ENCODE measurements at places on chromosomes 13 and 19. TPM values are rescaled to one million over a fixed set of nuclear protein-coding genes. Genes with fewer than 3 reads are reported as not detected.

- no peak for DNase-seq
These were observed 93.9 kb upstream of the SPATA13 start for GRCh38 chr13:24066405-24067295.

DNA sequence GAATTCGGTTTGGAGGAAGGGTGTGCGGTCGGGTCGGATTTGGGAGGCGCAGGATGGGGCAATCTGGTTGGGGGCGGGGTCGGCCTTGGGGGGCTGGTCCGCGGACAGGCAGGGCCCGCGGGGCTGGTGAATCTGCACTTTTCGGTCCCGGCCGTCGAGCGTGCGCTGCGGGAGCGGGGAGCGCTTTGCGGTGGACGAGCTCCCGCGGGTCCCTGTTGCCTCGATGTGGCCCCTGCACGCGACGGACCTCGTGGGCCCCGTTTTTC lies 11.9 kb downstream of the PEAK3 start:
- DNase-seq = peak; percentile 84

DNA sequence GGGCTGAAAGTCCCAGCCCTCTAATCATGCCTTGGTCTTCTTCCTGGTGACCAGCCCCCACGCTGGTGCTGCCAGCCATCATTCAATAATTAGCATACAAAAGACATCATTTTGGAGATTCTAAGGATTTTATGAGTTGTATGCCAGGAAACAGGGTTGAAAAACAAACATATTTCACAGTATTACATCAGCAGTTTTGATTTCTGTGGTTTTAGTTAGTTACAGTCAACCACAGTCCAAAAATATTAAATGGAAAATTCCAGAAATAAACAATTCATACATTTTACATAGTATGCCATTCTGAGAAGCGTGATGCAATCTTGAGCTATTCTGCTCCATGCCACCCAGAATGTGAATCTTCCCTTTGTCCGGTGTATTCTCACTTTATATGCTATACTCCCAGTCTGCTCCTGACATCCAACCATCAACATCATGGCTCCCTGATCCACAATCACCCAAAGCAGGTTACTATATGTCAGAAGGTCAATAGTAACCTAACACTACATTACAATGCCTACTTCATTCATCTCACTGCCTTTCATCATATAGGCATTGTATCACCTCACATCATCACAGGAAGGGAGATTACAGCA lies 49.2 kb downstream of the STOML3 start:
- DNase-seq = no peak

The CKM gene
- polyA plus RNA-seq = 2.7 TPM
